ENCODE measurements at places on chromosomes 4 and X.

- no peak for DNase-seq
Measured at GRCh38 chr4:159966746-159967145, 863.9 kb downstream of the RAPGEF2 start.

- no peak for DNase-seq
Measured at GRCh38 chrX:104670051-104670450, 104.1 kb downstream of the IL1RAPL2 start.

GRCh38 chrX:153457827-153458466, 12.1 kb upstream of the TREX2 start:
- no peak for DNase-seq

DNA sequence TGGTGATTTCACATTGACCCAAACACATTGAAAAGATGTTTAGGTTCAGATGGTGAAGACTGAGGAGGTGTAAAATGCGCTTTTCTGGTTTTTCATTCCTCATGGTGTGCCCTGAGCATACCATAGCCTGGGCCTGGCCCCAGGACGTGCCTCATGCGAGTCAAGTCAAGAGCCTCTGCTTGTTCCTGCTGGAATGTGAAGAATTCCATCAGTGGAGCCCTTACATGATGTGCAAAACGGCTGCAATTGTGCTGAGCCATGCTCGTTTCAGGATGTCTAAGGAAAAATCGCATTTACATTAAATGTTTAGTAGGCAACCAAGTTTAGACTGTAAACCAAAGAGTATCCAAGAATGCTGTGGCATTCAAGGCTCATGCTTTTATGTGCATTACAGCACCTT, 34.9 kb downstream of the GYG2 start:
- DNase-seq = no peak

DNA sequence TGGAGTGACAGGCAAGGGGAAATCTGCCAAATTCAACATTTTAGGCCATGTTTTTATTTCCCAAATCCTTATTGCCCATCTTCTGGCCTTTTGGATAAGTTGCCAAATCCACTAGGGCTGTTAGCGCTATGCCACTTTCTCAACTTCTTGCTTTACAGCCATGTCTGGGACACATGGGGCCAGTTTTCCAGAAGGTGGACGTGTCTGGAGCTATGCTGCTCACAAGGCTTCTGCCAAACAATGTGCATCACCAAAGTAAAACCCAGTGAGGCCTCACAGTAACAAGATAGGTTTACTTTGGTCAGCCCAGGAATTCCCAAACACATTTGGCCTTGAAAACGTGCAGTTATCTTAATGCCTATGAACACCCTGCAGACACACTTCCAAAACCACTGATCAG, 142.9 kb downstream of the MID1 start:
- DNase-seq = no peak

- DNase-seq = peak; percentile 59
Measured at GRCh38 chr4:66034671-66035070, 364.4 kb upstream of the EPHA5 start.

GRCh38 chr4:40992472-40993295, 221.7 kb downstream of the APBB2 start:
- no peak for DNase-seq

- DNase-seq = no peak
Measured at GRCh38 chr4:13981499-13981898, 354.0 kb upstream of the BOD1L1 start.

DNA sequence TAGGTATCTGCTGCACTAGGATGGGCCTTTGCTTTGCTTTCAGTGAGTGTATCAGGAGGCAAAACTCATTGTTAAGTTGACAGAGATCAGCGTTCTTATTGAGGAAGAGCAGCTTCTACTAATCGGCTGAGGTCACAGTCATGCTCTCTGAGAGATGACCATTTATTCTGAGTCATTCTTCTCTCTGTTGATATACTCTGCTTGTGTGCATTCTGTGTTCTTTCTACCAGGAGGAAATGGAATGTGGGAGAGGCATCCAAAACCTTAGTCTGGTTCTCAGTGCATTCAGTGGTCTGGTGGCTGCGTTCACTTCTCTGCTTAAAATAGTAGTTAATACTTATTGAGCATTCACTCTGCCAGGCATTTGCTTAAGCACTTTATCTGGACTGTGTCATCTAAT, 66.2 kb downstream of the RRAGB start:
- no peak for DNase-seq

- DNase-seq = no peak
Measured at GRCh38 chr4:165813606-165814005, 59.4 kb upstream of the TLL1 start.

GRCh38 chr4:150297861-150298474, 219.7 kb downstream of the DCLK2 start:
- peak; percentile 6 for DNase-seq

DNA sequence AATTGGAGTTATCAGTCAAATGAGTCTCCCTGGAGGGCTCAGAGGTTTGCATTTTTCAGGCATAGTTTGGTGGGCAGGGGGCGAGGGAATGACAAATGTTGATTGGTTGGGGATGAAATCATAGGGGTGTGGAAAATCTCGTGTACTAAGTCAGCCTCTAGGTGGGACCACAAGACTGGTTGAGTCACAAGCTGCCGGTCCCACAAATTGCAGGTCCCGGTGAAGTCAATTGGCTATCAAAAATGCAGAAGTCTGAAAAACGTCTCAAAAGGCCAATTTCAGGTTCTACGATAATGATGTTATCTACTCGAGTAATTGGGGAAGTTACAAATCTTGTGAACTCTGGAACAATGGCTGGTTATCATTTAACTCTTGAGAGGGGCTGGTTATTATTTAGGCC, 98.8 kb upstream of the DHX15 start:
- no peak for DNase-seq

DNA sequence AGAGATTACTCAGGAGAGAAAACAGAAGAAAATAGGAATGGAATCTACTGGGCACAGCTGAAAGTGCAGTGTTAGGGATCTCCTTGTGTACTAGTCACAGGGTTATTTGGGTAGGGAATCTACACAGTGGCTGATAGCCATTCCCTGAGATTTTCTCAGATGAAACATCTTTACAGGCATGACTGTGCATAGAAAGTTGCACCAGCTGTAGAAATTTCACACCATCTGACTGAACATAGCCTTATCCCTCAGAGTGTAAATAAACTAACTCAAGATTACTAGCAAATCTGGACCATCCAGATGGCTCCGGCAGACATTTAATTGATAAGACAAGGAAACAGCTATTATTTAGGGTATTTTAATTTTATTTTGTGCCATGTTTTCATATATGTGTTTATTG, 2053.5 kb upstream of the TENM3 start:
- DNase-seq = no peak

DNA sequence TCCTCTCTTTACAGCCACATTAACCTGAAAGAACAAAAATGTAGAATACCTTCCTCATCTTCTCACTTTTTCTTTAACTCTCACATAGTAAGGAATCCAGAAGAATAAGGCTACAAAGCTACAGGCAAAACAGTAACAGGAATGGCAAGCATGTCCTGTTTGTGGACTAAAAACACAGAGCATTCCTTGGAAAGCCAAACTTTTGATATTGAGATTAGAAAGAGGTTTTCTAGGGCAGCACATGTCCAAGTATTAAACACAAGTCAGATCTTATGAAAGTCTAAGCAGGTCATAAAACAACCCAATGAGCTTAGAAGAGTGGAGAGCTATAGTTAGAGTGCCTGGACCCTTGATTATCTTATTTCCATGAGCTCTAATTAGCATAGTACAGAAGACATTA, 58.2 kb upstream of the FAM9C start:
- DNase-seq = no peak

DNA sequence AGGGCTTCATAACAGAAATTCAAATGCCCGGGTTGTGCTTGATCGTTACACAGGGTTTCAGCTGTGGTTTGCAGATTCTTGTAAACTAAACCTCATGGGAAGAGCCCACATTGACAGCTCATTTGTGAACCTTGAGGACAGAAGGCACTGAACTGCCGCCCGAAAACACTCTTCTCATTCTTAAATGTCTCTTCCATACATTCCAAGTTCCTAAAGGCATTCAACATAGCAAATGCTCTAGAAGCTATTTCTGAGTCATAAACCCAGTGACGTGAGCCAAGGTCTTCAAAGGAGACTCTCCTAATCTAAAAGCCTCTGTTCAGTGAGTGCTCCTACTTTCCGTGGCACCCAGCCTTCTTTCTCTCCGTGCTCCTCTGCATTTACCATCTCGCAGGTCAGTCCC, 737.8 kb upstream of the FRG1 start:
- no peak for DNase-seq

GRCh38 chr4:74674750-74675149, 119.6 kb downstream of the BTC start:
- no peak for DNase-seq

DNA sequence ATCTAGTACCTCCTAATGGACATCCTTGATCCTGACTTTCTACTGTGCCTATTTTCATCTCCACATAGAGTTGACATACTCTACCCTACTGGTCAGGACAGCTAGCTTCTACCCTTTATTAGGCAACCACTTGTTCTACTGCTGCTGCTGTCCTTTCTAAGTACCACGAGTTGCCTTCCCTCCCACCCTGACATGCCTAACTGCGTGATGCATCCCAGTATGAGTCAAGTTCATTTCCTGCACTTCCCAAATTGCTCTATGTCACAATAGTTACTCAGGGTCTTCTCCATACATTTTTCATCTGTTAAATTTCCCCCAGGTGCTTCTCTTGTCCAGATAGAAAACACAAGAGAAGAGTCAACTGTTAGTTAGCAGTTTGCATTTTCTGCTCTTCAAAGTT, 133.4 kb downstream of the TBC1D19 start:
- no peak for DNase-seq

DNA sequence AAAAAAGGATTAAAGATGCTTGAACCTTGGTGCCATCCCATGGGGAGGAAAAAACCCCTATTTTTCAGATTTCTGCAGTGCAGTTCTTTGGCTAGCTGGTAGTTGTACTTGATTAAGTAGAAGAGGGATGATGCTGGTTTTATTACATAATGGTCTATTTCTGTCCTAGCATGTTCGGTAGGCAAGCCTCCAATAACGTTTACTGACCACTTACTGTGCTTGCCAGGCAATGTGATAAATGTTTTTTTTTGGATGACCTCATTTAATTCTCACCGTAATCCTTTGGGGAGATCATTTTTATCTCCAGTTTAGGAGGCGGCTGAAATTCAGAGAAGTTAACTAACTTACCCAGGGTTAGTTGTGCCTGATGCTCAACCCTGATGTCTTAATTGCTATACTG, 92.1 kb upstream of the RPA4 start:
- DNase-seq = no peak

- no peak for DNase-seq
Measured at GRCh38 chrX:53265771-53266574, 15.4 kb downstream of the IQSEC2 start.

DNA sequence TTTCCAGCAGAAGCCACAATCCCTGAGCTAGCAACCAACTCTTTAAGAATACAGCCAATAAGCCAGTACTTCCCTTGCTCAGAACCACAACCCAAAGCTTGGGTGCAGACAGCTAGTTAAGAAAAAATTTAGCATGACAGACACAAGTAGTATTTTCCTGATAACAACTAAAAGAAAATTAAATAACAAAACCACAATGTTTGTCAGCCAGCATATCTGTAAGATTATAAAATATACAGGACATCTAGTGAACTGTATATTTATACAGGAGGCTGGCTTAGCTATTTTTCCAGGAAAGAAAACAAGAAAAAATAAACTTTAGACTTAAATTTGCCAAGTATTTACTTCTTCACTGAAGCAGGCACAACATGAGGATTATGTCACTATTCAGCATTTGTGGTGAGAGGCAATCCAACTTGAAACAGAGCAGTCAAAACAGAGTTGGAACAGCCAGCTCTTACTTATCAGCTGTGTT, 6.6 kb downstream of the PF4V1 start:
- no peak for DNase-seq

- no peak for DNase-seq
Measured at GRCh38 chr4:169899295-169899694, 126.9 kb downstream of the MFAP3L start.

DNA sequence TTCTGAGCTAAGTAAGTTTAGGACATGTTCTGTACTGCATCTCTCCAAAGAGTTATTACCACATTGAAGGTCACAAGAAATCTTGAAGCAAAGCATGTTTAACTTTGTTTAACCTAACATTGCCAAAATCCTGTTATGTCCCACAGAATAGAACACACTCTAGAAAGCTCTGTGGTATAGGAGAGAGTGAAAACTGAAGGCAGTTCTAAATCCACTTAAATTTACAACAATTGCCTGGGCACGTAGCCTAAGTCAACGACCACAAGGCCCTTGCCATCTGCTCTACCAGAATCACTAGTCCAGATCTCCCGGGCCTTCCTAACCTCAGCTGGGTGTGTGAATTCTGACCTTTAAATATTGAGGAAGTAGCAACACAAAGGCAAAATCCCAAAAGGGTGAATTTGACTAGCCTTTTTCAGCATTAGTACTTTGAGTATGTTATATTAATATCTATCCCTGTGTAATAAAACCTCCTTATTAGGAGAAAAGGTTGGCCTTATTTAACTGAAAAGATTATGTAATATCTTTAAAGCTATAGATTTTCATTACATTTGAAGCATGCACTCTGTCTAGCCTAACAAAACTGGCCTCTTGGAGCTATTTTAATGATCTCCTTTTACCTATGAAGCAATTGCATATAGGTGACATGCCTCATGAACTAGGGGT, 4.5 kb upstream of the MAML3 start:
- DNase-seq = peak; percentile 71

DNA sequence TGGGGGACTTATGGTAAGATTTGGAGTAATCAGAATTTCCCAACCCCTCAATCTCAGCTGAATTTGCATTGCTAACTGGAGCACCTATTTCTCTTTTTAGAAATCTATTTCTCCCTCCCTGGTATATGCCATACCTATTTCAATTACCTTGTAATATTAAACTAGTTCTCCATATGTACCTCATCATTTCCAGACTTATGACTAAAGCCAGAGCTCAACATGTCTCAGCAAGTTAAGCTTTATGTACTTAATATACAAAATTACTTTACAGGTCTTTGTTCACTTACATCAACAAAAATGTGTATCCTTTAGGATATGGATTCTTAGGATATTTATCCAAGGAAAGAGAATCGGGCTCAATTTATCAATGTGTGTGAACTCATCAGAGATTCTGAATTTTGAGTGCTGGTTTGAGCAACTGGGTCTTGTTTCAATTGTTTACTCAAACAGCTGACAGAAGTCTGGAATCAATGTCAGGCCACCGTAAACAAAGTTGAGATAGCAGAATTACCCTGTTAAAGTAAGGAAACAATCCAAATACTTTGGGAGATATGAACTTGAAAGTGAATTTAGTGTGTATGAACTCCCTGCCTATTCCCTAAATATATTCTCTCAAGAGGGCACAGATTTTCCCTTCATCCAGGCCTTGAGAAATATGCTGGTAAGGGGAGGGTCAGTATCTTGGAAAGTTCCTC, 199.6 kb downstream of the VEGFC start:
- no peak for DNase-seq

GRCh38 chrX:136534131-136534530, 2.1 kb downstream of the VGLL1 start:
- DNase-seq = no peak

DNA sequence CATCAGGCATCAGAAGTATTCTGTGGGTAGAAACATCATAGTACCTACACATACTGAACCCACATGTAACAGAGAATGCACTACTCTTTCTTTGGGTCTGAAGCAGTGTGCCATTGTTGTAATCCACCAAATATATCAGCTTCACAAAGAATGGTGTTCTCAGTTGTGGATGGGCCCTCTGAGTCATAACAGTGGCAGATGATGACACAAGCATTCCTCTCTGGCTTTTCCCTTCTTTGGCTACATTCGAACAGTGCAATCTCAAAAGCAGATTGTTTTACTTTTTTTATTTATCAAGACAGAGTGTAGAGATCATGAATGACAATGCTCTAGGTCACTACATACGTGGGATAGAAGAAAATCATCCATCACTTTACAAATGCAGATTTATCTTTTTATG, 247.2 kb upstream of the EPHA5 start:
- no peak for DNase-seq

- no peak for DNase-seq
Measured at GRCh38 chr4:39657465-39657864, 18.8 kb upstream of the SMIM14 start.

Data from NCI-H2081 treated with DMSO at 0.1 percent for 48 hours (cell line).